ENCODE measurements at places on chromosomes 5 and 9.

- no peak for DNase-seq
Observed at GRCh38 chr9:96161819-96162218, 140.2 kb downstream of the HSD17B3 start.

GRCh38 chr5:4128994-4129393 is 533.4 kb downstream of the IRX1 start:
- DNase-seq = no peak

DNA sequence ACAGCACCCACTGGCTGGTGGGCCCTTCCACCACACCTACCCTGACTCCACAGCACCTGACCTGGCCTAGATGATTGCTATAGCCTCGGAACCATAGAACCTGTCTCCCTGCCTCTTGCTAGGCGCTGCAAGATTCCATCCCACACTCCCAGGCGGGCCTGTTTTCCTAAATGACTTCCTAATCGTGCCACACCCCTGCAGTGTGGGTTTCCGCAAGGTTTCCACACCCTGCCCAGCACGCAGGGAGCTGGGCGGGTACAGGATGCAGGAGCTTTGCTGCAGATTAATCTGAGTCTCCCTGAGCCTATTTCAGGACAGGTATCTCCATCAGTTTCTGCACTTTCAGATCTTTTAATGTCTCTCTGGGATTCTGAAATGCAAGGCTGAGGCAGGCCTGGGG is 62.9 kb downstream of the SHB start:
- no peak for DNase-seq

GRCh38 chr5:83058726-83059125 is 18.5 kb downstream of the TMEM167A start:
- DNase-seq = no peak

DNA sequence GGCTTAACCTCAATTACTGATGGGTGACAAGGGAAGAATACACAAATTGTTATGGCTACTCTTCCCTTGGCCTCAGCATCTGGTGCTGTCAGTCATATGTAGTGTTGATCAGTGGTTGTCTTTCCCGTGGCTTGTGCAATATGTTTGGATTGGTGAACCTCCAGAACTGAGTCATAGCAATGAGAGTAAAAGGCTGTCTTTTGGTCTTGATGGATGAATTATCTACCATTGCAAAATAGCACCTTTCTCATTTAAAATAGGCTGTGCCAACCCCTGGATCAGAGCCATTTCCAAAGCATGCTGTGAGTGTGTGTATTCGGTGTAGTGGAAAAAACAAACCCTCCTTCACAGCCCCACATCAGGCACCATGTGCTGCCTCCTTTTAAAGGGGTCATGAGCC is 14.6 kb upstream of the F2R start:
- DNase-seq = no peak

DNA sequence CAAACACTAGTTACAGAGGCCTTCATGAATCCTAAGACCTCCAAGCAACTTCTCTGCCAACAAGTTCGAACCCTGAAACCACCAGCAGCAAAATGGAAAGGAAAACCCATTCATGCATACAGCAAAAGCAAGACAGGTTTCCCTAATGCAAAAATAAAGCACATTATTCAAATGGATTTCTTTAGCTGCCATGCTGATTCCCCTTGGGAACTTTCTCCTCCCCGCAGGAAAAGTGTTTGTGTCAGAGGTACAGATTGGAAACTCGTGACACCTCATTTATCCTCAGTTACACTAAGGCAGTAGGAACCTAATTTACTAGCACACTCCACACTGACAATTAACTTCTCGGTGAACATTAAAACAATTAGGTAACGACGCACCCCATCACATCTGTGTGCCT is 63.4 kb downstream of the TLE1 start:
- no peak for DNase-seq

- DNase-seq = no peak
Observed at GRCh38 chr9:134066526-134066912, 1.3 kb downstream of the BRD3 start.

GRCh38 chr9:37430841-37431597 is 8.5 kb downstream of the GRHPR start:
- DNase-seq = no peak

GRCh38 chr5:131171276-131171810 is 599 bp downstream of the LYRM7 start:
- no peak for DNase-seq

GRCh38 chr5:108064302-108064701 is 317.6 kb downstream of the FBXL17 start:
- DNase-seq = no peak

DNA sequence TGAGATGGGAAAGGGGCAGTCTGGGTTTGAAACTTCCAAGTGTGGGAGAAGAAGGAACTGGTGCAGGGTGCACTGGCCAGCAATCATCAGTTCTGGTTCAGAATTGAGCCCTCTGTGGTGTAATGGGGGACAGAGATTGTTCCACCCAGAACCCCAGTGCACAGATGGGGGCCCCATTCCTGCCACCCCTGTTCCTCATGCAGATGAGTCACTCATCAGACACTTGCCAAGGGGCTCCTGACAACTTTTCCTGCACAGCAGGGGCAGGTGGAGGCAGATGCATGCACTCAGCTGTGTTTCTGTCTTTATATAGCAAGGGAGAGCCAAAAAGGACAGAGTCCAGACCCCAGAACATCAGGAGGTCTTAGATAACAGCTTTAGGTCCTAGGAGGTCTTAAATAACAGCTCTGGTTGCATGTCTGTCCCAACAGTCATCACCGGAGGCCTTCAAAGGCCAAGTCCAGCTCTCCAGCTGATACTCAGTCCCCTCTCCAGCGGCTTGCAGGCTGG is 252.9 kb downstream of the HSPA4 start:
- no peak for DNase-seq

GRCh38 chr5:164497311-164498064 is 992.1 kb downstream of the MAT2B start:
- DNase-seq = no peak

- no peak for DNase-seq
Observed at GRCh38 chr9:99850736-99851499, 29.2 kb downstream of the NR4A3 start.

DNA sequence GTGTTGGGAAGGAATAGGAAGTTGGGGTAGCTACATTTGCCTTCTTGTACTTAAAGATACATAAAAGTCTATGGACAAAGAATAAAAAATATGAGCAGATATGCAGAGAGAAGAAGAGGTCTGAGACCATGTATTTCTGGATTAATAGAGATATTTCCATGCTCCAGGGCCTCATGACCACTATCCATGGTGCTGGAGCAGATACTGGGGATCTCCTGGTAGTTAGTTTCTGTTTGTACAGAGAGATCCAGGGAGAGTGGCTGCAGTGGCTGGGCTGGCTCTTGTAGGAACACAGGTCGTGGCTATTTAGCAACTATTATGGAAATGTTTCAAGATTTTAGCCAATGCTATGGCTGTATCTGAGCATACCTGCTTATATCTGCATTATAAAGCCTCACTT is 184.2 kb upstream of the TMEM161B start:
- no peak for DNase-seq

- DNase-seq = no peak
Observed at GRCh38 chr5:77993855-77994318, 217.7 kb upstream of the TBCA start.

GRCh38 chr9:120412425-120412951 is 167.5 kb downstream of the CDK5RAP2 start:
- no peak for DNase-seq

DNA sequence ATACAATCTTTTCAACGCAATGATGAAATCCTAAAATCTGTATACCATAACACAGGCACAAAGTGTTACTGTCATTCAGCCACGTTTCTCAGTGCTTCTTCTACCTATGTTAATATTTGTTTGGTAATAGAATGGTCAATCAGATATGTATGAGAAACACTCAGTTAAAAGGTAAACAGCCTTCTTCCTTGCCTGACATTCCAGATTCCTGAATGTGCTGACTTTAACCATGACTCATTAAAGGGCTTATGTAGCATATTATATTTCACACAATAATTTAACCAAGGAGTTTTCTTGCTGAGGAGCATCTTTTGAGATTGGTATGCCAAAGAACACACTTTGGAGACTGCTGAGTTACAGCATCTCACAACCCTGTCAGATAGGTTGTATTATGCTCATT is 187.6 kb downstream of the CETN3 start:
- DNase-seq = no peak

- DNase-seq = no peak
Observed at GRCh38 chr9:116724123-116724522, 37.0 kb downstream of the TRIM32 start.

DNA sequence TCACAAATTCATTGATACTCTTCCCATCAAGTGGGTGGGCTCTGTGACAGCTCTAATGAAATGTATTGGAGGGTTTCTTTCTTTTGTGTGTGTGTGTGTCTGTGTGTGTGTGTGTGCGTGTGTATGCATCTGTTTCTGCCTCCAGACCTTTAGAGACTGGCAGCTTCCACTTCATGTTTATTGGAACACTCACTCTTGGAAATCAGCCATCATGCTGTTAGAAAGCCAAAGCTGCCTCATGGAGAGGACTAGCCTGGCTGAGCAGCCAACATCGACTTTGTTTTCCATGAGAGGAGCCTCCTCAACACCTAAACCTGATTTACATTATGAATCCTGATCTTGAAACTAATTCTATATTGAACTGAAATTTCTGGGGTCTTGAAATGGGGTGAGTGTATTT is 128.5 kb upstream of the FAM174A start:
- DNase-seq = no peak

GRCh38 chr9:5976674-5977397 is 38.6 kb downstream of the RANBP6 start:
- DNase-seq = peak; percentile 3

GRCh38 chr5:54194318-54194717 is 116.1 kb downstream of the ARL15 start:
- no peak for DNase-seq

DNA sequence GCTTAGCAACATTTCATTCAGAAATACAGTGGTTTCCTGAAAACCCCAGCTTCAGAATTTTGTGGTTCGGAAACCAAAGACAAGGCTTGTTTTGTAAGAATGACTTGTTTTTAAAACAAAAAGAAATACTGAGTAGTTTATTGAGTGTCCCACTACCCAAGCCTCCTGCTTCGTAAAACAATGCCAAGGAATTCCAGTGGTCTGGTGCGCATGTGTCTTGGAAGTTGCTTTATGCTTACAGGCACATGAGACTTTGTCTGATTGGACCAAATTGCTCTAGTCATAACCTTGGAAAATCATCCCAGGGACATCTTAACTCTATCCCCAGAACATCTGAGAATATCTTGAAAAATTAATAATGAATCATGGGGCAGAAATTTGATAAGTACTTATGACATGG is 77.1 kb upstream of the FST start:
- DNase-seq = no peak

DNA sequence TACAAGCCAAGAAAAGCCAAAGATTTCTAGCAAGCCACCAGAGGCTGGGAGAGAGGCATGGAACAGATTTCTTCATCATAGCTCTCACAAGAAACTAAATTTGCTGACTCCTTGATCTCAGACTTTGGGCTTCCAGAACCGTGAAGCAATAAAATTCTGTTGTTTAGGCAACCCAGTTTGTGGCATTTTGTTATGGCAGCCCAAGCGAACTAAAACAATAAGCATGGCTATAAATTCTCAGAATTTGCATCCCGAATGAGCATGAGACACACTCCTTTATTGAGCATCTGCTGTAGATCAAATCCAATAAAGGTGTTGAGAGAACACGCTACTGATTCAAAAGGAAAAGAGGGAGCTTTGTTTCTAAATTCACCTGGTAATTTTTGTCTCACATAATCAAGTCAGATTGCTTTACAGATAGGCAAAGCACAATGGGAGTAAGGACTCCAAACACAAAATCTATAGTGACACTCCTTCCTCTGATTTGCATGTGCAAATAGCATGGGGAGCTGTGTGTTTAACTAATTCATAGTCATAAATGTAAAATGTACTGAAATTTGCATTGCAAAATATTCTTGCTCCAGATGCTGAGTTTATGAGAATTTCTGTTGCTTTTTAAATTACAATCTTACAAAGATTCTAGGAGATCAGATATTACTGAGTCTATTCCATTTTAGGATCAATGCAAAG is 308.7 kb downstream of the MED10 start:
- DNase-seq = no peak

GRCh38 chr5:1805736-1806135 is 4.5 kb downstream of the NDUFS6 start:
- no peak for DNase-seq

DNA sequence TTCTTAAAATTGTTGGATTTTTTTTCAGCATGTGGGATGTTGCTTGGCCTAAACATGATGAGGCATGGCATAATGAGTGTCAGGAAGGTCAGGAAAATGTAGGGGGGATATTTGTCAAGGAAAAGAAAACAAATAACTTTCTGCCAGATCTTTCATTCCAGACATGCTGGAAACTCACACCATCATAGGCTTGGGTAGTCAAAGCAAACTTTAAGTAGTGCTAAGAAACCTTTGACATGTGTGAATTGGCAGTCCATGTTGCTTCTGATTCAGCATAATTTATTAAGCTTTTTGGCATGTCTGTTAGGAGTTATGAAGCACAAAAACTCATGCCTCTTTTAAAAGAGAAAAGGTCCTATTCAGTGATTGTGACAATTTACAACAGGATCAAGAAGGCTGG is 61.3 kb upstream of the MTAP start:
- DNase-seq = no peak

DNA sequence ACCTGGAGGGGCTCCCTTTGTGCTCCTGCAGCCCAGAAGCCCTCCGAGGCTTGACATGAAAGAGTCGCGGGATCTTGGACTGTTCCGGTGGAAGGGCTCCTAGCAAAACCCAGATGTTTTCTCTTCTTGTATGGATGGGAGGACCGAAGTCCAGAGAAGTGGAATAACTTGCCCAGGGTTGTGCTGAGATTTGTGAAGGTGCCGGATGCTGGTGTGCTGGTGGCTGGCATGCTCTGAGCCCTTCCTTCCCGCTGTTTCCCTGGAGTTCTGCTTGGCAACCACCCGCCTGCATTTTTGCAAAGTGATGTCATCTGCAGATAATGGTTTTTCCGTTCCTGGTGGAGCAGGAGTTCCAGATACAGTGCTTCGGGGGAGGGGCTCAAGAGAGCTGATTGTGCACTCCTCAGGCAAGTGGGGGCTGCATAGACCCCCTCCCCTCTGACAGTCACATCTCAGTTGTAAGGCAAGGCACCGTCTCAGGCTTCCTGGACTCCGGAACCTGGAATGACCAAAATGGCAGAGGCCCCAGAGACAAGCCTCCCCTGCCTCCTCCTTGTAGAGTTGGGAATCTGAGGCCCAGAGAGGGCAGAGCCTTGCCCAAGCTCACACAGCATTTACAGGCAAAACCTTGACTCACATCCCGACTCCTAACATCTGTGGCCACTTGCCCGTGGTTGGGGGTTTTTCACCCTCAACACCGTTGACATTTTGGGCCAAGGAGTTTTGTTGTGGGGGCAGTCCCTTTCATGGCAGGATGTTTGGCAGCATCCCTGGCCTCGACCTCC is 157.0 kb downstream of the RGS3 start:
- DNase-seq = no peak

DNA sequence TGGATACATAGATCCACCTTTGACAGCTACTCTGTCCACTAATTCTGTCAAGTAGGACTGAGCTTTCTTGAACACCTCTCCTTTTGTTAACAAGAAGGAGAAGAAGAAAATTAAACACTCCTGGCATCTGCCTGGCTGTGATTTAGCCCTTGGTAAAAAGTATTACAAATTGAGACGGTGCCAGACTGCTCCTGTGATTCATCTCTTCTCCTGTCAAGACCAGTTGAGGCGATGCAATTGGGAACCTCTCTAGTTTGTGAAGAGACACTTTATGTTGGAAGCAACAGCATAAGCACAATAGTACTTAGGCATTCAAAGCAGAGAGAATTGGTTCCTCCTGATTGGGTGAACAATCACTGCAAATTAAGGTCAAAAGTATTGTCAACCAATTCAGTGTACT is 72.7 kb downstream of the GHR start:
- no peak for DNase-seq

Data from GM06990 (cell line).